ENCODE measurements at places on chromosomes 4 and X.
A peak's percentile ranks its signal among the peaks of the same experiment; 100 is the strongest.

DNA sequence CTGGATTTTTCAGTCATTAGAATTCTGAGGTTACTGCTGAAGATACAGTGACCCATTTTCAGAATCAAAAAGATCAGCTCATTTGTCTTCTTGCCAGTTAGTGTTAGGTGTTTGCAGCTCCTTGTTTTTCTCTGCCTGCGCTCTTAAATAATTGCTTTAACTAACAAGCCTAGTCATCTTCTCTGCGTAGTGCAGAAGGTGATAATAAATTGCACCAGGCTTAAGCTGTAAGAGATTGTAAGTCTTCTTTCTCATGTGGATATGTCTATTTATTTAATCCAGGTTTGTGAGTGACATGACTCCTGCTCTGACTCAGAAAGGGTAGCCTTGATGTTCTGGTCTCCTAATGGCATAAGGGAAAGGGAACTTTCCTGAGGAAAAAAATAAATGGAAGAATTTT lies 167.2 kb downstream of the CEP135 start:
- DNase-seq, result no peak

- no peak for DNase-seq
These were observed 68.5 kb downstream of the FGFBP1 start for GRCh38 chr4:15870079-15870478.

GRCh38 chr4:56289934-56290333 lies 97.4 kb downstream of the AASDH start:
- peak; percentile 30 for DNase-seq

DNA sequence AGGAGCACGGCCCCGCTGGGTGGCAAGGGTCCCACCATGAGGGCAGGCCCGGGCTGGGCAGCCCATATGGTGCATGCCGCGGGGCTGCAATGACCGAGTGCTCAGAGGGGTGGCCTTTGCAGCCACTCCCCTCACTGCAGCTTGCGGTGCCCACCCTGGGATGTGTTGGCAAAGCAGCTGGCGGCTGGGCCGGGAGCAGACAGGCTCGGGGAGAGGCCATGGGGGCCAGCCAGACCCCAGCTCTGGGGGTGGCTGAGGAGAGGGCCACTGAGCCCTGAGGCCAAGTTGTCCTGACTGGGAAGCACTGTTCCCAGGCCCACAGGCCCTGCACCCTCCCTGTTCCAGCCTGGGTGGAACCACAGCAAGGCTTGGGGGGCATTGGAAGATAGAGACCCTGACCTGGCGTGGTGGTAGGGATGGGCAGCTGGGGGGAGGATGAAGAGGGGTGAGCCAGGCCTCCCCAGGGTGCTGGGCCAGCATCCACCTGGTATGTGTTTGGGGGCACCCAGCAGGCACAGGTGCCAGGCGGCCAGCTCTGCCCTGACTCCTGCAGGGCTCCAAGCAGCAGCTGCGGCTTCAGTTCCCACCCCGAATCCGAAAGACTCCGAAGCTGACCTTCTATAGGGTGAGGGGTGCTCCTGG lies 18.4 kb upstream of the RNF4 start:
- DNase-seq, result no peak

DNA sequence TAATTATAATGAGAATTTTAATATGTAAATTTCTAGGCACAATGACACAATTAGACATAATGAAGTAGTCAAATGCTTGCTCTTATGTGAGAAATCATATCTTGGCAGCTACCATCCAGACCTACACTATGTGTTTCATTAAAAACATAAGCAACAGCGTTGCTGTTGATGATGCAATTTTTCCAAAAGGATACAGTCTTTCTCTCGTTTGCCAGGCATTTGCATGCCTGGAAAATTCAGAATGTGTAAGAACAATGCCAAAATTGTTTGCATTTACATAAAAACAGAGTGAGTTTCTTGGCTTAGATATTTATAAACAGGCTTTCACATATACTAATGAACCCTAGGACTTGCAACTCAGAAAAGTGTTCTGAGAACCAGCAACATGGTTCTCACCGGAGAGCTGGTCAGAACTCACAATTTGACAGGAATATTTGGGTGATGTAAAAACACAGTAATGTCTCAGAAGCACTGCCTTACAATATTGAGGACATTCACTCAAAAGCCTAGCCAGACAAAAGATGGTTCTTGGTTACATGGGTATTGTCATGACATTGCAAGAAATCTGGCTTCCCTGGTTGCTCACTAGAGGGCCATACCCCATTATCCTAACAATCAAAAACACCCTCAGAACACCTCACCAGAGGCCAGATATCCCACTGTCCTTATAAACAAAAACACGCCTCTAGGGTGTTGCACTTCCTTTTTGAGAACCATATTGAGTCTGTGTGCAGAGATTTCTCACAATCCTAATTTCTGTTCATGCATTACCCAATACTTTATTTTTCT lies 1029.0 kb upstream of the AGA start:
- DNase-seq, result no peak

- no peak for DNase-seq
These were observed 156.7 kb upstream of the EOLA2 start for GRCh38 chrX:150094996-150095395.

- no peak for DNase-seq
These were observed 31.3 kb downstream of the NIPAL1 start for GRCh38 chr4:48047896-48048295.

DNA sequence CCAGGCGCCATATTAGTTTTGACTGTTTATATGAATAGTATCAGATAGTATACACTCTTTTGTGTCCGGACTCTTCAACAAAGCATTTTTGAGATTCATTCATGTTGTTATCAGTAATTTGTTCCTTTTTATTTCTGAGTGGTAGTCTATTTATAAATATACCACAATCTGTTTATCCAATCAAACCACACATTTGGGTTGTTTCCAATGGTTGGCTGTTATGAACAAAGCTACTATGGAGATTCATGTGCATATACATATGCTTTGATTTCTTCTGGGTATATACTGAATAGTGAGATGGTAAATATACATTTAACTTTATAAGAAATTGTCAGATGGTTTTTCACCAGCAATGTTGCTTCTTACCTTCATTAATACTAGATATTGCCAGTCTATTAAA lies 36.8 kb upstream of the TAPT1 start:
- no peak for DNase-seq

DNA sequence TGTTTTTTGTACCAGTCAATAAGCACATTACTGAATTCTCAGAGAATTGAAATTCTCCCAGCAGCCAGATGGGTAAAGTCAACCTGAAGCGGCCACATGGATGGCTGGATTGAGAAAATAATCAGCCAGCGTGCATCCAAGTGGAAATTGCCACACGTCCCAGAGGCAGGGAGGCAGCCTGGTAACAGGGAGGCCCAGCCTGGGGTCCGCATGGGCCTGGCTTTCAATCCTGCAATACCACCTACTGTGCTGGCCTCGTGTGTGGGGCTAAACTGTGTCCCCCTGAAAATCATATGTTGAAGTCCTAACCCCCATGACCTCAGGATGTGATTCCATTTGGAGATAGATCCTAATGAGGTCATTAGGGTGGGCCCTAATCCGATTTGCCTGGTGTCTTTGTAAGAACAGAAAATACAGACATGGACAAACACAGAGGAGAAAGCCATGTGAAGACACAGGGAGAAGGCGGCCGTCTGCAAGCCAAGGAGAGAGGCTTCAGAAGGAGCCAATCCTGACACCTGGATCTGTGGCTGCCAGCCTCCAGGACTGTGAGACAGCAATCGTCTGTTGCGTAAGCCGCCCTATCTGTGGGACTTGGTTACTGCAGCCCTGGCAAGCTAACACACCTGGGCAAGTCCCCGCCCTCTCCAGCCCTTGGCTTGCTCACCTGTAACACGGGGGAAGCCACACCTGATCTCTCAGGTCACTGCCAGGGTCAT lies 90.3 kb downstream of the JAKMIP1 start:
- no peak for DNase-seq

DNA sequence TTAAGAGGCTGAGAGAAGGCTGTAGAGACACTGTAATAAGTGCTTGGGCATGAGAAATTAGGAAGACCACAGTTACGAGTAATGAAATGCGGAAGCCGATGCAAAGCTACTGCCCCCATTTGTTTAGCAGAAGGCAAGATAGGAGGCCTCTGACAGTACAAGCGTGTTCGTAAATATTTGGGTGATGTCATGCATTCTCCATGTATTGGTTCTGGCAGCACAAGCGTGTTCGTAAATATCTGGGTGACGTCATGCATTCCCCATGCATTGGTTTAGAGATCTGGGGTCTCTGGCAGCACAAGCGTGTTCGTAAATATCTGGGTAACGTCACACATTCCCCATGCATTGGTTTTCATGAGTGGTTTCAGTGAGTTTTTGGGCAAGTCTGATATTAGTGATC lies 661.5 kb upstream of the FRG1 start:
- no peak for DNase-seq

GRCh38 chrX:140206657-140207056 lies 241.3 kb upstream of the CXorf66 start:
- no peak for DNase-seq

- no peak for DNase-seq
These were observed 947.7 kb upstream of the SLIT2 start for GRCh38 chr4:19304028-19304427.

DNA sequence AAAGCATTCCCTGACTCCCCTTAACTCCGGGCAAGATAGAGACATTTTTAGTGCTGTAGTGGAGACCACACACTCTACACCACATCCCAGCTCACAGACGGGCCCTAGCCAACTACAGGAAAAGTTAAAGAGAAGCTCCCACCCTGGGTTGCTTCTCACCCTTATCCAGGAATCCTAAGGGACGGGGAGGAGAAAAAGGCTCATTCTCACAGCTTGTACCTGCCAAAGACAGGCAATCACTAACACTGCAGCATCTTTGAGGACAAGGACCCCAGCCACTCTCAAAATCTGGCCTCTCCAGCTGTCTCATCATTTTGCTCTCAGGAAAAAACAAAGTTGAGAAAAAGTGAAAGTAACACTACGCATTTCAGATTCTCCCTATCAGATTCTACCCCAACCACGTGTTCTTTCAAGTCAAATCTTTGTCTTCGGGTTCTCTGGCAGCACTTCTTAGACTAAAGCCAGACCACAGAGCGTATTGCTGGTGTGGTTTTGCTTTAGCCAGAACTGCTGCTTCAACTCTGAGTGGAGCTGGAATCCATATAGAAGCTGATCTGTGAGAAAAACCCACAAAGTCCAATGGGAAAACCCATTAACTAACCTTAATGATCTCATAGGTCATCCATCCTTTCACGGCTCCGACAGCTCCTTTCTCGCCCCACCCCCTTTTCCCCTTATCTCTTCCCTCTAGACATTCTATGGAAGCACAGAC lies 605.9 kb upstream of the DIPK2B start:
- DNase-seq, result peak; percentile 32

GRCh38 chrX:137565921-137566745 lies at the start of gene ZIC3:
TSS of gene ZIC3 (plus strand) at chrX:137566127. CDS start at chrX:137566692, 565 bp downstream.
- no peak for DNase-seq

- no peak for DNase-seq
These were observed 191.1 kb upstream of the ANXA3 start for GRCh38 chr4:78360466-78360865.

DNA sequence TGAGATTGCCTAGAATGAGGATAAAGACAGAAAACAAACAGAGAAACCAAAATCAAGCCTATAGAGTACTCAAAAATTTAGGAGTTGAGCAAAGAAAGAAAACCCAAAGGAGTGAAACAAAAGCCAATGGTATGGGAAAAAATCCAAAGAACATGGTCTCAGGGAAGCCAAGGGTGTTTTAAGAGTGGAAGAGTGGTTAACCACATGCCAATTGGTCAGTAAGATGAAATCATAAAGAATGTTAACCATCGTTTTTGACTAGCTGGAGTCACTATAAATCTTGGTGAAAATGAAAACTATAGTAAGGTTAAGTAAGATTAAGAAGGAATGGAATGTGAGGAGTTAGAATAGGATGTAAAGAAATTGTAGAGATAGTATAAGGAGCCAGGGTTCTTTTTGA lies 64.7 kb upstream of the RPL34 start:
- no peak for DNase-seq

DNA sequence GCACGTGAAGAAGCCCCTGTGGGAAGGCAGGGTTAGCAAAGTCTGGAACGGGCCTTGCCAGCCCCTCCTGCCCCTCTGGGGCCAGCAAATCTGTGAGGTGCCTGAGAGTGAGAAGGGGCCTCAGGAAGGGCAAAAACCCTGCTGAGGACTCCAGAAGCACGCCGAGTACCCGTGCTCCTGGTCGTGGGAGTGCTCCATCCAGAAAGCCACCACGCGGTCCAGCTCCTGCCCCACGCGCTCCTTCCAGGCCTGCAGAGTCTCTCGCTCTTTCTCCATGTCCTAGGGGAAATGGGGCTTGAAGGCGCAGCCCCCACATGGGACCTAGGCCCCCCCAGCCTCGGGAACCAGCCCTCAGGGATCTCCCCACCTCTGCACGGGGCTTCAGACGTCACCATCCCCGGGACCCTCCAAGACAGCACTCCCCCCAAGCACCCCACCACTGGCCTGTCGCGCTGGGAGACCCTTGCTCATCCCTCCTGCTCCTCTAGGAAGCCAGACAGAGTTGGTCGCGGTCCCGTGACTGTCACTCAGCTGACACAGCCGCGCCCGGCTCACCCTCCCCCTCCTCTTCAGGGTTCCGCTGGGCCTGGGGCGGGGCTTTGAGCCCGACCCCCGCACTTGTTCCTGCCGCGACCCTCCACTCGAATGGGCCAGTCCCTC lies at the start of gene RENBP:
TSS of gene RENBP (minus strand) at position 504 of the 660 bp plus-strand sequence. CDS start at position 471, 33 bp downstream.
- DNase-seq, result peak; percentile 26

- no peak for DNase-seq
These were observed 11.1 kb upstream of the GPM6A start for GRCh38 chr4:175823015-175823742.

DNA sequence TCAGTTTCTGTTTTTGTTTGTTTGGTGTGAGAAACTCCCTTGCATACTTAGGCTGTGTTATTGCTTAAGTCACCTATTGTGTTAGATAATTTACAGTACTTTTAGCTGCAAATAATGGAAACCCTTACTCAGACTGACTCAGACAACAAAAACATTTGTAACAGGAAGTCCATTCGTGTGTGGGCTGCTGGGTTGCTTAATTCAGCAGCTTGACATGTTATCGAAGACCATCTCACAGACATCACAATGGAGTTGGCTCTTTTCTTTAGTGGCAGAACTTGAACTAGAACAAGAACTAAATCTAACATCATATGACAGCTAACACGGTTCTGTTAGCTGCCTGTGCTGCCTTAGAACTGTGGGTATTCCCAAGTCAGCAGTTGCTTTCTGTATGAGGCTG lies 9.9 kb upstream of the GABRE start:
- DNase-seq, result no peak

- no peak for DNase-seq
These were observed 68.7 kb downstream of the NBDY start for GRCh38 chrX:56797574-56798338.
